ENCODE measurements at places on chromosomes 11 and 22. TPM values are rescaled to one million over a fixed set of nuclear protein-coding genes. Genes with fewer than 3 reads are reported as not detected.

THY1 gene
- 17.8 TPM for total RNA-seq

IL17REL gene
- total RNA-seq, result 0.06 TPM

TRIM48 gene
- total RNA-seq, result not detected

FREY1 gene
- total RNA-seq, result not detected

MS4A15 gene
- not detected for total RNA-seq

Measured in mucosa of gallbladder (tissue), 1 donor.